ENCODE measurements at places on chromosomes 4 and X.

DNA sequence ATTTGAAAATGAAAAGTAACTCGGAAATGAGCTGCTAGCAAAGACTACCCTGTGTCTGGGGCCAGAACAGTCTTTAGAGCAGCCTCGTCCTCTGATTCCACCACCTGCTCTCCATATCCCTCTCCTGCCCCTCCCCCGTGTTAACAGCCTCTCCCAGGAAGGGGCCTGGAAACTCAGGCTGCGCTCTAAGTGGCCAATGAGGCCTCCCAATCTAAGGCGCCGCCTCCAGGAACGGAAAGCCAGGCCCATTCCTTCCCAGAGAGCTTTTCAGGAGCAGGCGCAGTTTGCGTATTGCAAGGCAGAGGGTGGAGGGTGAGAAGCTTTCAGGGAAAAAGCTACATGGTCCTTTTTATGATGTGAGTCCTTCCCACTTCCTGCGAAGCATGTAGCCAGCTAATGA, 31.2 kb downstream of the RS1 start:
- DNase-seq = no peak

DNA sequence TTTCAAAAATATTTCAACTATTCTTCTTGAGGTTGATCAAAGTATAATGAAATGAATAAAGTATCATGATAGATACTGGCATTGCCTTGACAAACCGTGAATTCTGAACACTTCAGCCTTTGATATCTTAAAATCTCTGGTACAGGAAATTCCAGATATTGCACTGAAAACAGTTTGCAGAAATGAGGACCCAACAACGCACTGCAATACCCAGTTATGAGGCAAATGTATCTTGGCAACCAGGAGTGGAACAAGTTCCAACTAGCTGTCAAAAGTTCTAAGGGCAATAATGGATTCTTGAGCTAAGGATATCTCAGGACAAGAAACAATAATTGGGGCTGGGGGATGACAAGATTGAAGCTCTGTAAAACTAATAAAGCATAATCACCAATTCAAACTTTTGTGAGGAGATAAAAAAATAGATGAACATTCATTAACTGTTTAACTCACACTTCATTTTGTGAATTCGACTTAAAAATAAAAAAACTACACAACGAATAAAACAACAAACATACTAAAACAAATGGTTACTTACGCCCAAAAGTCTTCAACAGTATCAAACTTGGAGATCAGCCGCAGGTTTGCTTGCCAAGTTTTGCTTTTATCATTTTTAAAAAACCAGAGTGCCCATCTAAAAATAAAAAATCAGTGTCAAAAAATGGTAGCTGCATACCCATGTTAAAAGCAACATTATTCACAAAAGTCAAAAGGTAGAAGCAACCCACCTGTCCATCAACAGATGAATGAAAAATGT, 38.1 kb downstream of the EIF4E start:
- DNase-seq = no peak

DNA sequence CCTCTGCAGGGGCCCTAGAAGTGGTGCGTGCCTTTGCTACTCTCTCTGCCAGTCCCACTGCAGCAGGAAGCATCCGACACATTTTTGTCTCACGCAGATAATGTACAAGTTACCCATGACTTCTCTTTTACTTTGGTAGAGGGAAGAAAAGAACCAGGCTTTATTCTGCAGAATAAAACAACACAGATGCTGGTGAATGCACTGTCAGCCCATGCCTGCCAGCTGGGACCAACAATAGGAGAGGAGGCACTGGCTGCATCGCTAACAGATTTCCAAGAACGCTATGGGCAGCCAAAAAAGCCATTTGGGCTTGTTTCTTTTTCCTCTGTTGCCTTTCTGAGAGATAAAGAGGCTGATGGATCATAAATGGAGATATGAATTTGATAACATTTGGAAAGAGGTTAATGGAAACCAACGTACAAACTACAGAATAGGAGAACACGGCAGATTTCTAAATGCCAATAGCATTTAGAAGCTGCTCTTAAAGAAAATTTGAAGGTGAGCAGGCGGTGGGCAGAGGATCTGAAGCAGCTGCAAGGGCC, 47.5 kb upstream of the IGFBP7 start:
- no peak for DNase-seq

DNA sequence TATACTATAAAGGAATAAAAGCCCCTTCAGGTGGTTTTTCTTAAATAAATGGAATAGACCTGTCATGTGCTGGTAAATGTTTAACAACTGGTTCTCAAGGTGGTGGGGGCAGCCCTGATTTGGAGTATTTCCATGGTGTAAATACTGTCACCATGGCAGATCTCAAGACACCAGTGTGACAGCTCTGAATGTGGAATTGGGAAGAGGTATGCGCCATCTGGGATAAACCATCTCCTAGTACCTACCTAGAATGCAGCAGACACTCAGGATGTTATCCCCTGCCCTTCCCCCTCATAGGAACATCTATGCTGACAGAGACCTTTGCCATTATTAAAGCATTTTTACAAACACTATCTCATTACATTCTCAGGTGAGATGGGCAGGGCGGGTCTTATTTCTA, 26.4 kb upstream of the TMSB4X start:
- DNase-seq = no peak

- DNase-seq = no peak
Observed at GRCh38 chr4:139511320-139511719, 44.7 kb downstream of the SETD7 start.

DNA sequence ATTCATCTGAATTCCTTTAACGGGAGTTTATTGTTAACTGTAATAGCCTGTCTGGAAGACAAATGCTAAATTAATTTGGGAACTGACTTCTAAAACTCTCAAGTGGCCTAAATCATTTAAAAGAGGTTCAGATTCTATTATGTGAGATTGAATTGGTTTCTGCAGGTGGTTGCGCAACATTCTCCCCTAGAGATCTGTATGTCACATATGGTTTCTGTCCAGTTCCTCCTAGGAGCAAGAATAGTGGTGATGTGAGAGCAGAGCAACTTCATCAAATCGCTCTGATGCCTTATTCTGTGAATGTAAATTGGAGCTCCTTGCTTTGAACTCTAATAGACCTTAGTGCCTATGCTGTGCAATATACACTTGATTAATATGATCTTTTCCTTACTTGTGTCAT, 144.6 kb upstream of the GPR101 start:
- DNase-seq = no peak

GRCh38 chr4:183295711-183296110, 24.4 kb downstream of the CLDN22 start:
- no peak for DNase-seq

DNA sequence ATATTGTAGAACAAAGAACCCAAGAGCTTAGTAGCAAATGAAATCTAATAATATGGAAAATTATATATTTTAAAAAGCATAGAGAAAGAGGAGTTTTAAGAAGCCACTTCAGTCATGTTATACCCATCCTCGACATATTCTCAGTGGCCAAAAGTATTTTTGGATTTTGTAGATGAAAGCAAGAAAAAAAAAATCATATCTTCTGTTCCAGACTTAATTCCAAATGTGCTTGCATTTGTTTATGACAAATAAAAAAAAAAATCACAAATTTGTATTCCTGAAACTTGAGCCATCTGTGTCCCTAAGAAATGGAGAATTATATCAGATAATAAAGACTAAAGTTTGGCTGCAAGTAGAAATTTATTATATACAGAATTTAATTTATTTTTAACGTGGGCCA, 1482.4 kb upstream of the PABPC4L start:
- DNase-seq = no peak

- DNase-seq = no peak
Observed at GRCh38 chr4:108902769-108903168, 139.9 kb upstream of the ETNPPL start.

DNA sequence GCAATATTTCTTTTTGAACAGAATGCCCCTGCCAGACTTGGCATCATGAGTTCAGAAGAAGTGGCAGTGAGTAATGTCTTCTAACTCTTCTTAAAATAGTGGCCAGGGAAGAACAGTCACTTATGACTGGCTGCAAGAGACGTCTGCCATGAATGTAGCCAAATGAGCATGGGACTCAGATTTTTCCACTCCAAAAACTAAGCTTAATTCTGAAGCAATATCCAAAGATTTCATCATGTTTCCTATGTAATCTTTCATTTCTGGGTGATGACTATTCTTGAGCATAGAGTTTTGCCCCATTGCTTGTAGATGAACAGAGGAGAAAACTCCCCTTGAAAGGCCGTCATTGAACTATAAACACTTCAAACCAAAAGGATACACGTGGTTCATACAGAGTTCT, 11.8 kb downstream of the AMBN start:
- DNase-seq = no peak

- no peak for DNase-seq
Observed at GRCh38 chr4:164815711-164816110, 61.3 kb upstream of the APELA start.

GRCh38 chr4:36921476-36922216, 322.9 kb upstream of the NWD2 start:
- DNase-seq = no peak

DNA sequence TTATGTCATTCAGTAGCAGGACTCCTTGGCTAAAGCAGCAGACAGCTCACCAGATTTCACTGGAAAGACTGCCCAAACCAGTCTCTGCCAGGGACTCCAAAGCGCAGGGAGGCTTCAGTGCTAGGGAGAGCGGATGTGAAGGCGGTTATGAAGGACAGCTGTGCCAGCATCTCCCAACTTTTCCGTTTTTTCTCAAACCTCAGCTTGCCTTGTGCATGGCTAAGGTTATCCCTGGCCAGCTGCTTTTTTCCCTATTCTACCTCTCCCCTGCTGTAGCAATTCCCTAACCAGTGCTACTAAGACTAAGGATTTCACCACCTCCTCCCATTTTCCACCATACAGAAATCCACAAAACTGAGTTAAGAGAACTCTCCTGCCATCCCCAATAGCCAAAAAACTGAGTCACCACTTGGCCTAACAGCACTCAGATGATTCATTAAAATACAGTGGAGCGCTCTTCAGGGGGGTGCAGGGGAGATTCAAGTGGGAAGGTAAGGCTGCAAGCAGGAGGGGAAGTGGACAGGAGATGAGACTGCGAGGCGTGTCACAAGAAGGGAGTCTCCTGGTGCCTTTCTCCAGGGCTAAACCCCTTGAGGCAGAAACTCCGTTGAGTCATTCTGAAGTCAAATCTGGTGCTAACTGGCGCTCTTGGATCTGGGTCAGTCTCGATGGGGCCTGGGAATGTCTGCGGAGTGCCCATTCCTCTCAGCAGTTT, 90.7 kb downstream of the PALLD start:
- no peak for DNase-seq

GRCh38 chr4:148238086-148238485, 204.1 kb downstream of the NR3C2 start:
- DNase-seq = no peak

DNA sequence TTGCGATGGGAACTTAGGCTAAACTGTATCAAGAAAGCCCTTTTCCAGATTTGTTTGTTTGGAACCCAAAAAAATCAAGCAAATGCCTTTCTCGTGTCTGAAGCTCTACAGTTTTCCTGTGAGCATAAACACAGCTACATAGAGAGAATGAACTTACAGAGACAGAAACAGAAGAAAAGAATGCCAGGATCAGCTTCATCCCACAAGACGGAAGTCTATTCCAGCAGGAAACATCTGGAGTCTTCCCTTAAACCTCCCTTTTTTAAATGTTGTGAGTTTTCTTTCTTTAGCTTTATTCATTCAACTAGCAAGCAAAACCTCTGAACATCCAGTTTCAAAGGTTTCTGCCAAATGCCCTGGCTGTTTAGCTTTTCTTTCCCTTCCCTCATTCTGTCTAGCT, 32.6 kb upstream of the ZFP42 start:
- DNase-seq = no peak

DNA sequence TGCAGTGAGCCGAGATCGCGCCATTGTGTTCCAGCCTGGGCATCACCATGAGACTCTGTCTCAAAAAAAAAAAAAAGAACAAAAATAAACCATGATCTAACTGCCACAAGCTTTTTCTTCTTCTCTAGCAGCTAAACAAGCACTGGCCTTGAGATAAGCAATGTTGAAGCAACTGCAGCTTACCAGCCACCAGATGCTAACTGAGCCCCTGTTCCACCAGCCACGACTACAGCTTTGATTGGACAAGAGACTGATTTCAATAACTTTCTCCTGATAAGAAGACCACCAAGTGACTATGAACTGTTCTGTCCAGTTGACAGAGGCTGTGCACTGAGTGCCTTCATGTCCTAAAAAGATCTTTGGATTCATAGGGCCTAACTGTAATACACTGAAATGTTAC, 58.5 kb downstream of the DCTD start:
- DNase-seq = no peak

GRCh38 chr4:158912806-158913205, 144.0 kb downstream of the FNIP2 start:
- DNase-seq = no peak

DNA sequence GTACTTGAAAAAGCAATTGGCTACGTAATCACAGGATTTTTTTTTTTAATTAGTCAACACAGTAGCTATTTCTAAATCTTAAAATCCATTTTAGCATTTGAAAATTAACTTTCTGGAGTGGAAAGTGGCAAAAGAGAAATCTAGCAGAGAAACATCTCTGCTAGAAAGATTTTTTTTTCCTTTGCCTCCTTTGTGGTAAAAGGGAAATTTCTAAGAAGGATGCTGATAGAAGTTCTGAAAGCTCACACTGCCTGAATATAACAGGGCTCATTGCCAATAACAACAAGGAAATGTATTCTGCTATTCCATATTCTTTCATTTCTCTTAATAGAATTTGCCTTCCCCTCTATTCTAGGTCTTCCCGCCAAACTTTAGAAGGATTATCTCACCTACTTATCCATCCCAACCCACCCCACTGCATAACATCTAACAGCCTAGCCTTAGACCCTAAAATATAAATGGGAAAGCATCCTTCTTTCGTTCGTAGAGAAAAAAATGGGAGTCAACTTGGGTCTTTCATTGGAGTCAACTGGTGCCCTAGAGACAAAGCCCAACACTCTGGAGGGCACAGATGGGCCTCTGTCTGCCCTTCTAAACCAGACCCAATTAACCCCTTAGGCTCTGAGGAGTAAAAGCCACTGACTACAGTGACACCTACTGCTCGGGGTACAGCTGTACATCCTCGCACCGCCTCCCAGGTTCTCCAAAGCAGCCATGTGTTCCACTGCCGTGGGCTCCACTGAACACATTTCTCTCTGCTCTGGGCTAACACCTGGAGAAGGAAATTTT, 103.9 kb downstream of the MAML3 start:
- no peak for DNase-seq

DNA sequence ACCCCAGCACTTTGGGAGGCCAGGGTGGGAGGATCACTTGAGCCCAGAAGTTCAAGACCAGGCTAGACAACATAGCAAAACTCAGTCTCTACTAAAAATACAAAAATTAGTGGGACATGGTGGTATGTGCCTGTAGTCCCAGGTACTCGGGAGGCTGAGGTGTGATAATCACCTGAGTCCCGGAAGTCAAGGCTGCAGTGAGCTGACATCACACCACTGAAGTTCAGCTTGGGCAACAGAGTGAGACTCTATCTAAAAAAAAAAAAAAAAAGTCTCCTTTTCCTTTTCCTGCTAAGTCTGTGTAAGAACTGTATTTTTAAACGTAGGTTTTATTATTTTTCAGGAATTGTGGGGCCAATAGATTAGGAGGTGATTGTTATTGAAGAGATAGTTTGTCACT, 356.7 kb downstream of the ARHGAP24 start:
- no peak for DNase-seq

GRCh38 chrX:14922437-14922836, 49.2 kb downstream of the MOSPD2 start:
- DNase-seq = no peak

All from colonic mucosa (tissue), 4 donors.